ENCODE measurements at places on chromosomes 7 and 10.
A peak's percentile ranks its signal among the peaks of the same experiment; 100 is the strongest.

GRCh38 chr7:133682364-133683181, 429.7 kb downstream of the EXOC4 start:
- DNase-seq = no peak

- no peak for DNase-seq
Measured at GRCh38 chr7:2807460-2807844, 36.7 kb downstream of the GNA12 start.

GRCh38 chr7:122597277-122597676, 101.6 kb downstream of the RNF133 start:
- DNase-seq = no peak

GRCh38 chr10:126511917-126512479, 123.7 kb upstream of the ADAM12 start:
- no peak for DNase-seq

DNA sequence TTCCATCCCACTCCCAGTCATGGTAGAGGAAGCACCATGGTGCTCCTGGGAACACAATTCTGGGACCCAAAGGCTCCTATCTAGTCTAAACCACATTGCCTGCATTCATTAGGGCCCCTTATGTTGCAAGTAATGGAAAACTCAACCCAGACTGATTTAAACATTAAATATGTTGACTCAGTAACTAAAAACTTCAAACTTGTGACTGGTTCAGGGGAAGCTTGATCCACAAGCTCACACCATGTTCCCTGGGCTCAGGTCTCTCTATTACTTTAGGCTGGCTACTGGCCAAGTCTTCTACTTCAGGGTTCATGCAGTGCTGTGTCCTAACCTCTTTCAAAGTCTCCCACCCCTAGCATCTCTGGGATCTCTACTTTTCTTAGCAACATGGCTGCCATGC, 13.1 kb downstream of the WNT16 start:
- DNase-seq = no peak

DNA sequence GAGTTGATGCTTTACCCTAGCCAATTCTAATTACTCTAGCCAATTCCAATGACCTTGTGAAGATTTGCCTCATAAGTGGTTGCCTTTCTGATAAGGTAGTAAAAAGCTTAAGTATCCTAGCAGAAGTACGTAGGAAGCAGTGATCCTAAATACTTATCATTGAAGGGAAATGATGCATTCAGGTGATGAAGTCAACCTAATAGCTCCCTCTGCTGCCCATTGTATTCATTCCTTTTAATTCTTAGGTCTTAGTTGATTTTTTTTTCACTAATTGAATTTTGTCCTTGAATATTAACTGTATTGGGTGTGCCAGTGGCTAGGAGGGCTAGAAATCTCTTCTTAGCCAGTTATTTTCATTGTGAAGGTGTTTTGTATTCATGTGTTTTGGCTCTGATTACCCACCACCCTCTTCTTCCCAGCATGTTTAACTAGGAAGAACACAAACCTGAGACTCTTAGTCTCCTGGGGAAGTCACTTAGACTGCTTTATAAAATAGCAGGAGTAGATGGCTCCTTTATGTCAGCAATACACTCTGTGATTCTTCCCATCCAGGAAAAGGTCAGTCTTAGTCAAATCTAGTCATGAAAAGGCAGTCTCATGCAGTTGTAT, 46.3 kb downstream of the PLEKHA8 start:
- DNase-seq = no peak

- no peak for DNase-seq
Measured at GRCh38 chr7:90821961-90822620, 226.0 kb downstream of the CDK14 start.

DNA sequence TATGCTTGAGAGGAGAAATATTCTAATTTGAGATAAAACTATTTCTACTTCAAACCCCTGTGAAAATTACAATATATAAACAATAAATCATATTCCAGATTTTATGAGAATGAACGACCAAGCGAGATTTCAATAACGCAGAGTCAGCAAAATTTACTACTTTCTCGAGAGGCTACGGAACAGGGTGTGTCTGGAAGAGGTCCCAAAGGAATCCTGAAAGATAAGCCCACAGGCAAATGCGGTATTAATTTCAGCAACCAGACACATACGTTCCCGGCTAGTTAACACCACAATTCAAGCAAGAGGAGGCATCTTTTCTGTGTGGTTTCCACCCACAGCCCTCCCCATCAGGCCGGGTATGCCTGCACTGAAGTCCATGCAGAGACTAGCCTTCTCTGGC, 26.4 kb downstream of the BEND7 start:
- DNase-seq = no peak

DNA sequence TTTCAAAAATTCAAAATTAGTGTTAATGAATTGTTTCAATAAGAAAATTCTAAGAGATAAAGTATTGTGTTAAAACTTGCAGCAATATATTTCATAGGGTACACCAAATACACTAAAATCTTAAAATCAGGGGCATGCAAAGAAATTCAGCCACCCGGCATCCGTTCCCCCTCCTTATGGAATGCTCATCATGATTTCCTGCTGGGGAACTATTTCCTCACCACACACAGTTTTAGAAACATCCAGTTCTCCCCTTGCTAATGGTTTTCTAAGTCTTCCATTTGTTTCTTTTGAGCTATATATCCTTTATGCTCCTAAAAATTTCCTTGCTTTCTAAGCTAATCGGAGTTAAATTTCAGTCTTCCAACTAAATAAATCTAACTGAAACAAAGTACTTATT, 60.7 kb downstream of the CHCHD3 start:
- DNase-seq = no peak

GRCh38 chr7:148397985-148398384, 192.6 kb upstream of the C7orf33 start:
- no peak for DNase-seq

DNA sequence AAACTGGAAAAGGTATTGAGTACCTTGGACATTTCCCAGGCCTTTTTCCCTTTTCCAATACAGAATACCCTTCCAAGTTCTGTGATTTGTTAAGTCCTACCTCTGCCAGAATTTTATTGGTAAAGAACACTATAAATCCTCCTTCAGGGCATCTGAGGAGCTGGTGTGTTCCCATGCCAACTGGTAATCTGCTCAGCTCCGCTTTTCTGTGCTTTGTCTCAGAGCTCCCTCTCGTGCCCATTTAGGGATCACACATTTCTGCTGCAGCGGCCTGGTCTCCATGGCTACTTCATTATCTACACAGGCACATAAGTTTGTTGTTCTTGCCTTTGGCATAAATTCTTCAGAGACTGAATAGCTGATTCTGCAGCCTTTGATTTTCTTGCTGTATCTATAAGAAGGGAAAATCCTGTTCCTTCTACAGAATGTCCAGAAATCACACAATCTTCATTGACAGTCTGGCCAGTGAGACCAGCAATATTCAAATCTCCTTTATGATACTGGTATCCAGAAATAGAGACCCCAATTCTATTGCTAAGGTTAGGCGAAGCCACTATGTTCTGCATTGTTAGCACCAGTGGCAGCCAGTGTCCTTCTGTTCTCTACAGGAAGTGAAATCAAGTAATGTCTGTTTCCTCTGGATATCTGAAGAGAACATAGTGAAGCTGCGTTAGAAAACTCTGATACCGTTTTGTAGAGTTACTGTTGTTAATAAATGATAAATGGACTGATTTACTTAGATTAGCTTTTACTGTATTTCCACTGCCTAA, 51.9 kb downstream of the DENND11 start:
- DNase-seq = peak; percentile 34

DNA sequence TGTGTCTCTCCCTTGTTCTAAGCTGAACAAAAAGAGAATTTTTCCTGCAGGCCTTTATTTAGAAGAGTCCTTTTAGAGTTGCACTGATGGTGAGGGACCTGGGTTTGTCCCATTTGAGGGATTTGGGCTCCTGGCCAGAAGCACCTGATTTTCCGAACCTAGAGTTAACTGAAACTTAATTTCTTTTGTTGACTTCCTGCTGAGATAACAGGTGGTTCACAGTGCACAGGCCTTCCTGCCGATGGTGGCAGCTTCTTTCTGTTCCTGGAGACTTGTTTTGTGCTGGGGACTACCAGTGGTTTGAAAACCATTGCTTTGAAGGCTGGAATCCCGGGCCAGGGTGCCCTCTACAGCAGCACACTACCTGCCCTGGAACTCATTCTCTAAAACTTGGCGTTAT, 99.2 kb downstream of the SUGCT start:
- DNase-seq = no peak
